ENCODE measurements at places on chromosomes 7 and 10.

GRCh38 chr7:32088451-32088881, 18.3 kb upstream of the PDE1C start:
- no peak for DNase-seq

- no peak for DNase-seq
Measured at GRCh38 chr10:111830359-111830758, 353.2 kb downstream of the GPAM start.

DNA sequence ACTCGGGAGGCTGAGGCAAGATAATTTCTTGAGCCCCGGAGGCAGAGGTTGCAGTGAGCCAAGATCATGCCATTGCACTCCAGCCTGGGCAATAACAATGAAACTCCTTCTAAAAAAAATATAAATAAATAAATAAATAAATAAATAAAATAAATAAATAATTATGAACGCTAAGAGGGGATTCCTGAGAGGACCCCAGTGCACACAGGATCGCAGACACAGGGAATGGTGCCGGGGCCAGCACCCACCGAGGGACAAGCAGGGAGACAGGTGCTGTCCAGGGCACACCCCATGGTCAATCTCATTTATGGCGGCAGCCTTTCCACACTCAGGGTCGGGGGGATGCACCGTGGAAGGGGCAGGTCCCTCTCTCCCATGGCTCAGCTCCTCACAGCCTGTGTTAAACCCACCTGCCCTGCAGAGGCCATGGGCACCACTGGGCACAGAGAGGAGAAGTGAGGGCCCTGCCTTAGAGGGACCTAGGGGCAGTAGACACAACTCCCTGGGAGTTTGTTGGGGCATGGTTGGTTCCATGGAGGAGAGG, 2.2 kb upstream of the RAMP3 start:
- DNase-seq: no peak

DNA sequence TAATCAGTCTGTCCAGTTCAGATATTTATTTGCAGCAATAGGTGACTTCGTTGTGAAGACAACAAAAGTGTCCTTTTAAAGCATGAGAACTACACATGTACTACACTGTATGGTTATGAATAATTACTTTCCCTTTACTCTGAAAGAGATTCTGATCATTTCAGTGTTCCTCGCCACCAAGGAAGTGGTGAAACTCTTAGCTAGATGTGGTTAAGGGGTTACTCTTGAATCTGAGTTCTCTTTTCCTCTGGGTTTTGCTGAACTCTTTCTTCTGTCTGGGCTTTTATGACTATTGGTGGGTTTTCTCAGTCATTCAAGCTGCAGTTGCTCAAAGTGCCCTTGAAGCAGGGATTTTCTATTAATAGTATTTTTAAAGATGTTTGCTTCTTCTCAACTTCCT, 127.9 kb upstream of the SEM1 start:
- DNase-seq: no peak

- no peak for DNase-seq
Measured at GRCh38 chr10:119980956-119981750, 88.6 kb downstream of the SEC23IP start.

DNA sequence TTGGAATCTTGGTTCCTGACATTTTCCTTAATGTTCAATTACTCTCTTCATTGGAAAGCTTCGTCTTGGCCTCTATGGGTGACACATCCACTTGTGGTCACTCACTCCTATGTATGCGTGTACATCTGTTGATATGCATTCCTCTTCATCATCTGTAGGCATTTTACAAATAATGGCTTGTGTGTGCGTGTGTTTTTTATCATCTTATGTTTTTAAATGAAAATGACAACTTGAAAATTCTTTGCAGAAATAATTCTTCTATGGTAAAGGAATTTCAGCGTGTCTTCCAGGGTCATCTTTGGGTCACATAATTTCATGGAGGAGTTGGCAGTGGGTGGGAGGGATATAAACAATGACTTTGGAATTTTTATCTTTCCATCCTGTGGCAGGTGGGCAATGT, 925.1 kb downstream of the LRMDA start:
- no peak for DNase-seq

DNA sequence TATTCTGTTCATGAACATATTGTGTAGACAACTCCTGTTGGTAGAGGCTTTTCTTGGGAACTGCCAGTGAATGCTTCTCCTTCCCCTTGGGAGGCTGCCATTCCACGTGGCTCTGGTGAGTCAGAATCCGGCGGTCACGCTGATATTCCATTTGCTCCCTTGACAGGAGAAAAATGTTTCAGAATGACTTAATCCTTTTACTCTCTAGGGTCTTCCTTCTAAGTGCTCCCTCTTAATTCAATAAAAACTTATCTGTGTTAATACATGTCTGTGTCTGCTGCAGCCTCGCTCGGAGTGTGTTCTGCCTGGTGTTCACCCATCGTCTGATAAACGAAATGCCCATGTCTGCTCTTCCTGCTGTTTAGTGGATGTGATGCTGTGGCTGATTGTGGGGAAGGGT, 278.6 kb downstream of the ARHGAP12 start:
- DNase-seq: peak; percentile 82

DNA sequence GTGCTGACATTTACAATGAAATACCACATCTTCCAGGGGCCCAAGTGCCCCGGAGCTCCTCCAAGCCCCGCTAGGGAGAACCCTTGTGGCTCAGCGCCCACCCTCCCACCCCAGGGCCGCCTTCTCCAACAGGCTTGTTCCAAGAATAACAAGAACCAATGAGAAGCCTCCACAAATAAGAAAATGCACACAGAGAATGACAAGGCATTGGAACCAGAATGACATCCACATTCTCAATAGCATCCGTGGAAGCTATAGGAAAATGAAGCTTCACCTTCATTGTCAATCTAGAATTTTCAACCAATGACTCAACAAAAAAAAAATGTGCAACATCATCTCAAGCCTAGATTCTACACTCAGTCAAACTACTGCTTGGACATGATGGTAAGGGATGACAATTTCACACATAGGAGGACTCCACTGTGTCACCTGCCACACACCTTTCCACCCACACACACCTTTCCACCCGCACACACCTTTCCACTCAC, 50.4 kb upstream of the PPP2R2D start:
- DNase-seq: no peak

GRCh38 chr7:24820730-24821044, 63.4 kb upstream of the GSDME start:
- DNase-seq: no peak

GRCh38 chr10:105725007-105725406, 1083.9 kb downstream of the SORCS3 start:
- DNase-seq: no peak

GRCh38 chr10:94963901-94964300, 25.4 kb downstream of the CYP2C9 start:
- DNase-seq: no peak

- DNase-seq: no peak
Measured at GRCh38 chr10:15189133-15189885, 20.8 kb upstream of the NMT2 start.

GRCh38 chr7:120274899-120275298, 1.9 kb downstream of the KCND2 start:
- DNase-seq: no peak

GRCh38 chr10:49629431-49629881, 15.6 kb downstream of the CHAT start:
- DNase-seq: no peak

DNA sequence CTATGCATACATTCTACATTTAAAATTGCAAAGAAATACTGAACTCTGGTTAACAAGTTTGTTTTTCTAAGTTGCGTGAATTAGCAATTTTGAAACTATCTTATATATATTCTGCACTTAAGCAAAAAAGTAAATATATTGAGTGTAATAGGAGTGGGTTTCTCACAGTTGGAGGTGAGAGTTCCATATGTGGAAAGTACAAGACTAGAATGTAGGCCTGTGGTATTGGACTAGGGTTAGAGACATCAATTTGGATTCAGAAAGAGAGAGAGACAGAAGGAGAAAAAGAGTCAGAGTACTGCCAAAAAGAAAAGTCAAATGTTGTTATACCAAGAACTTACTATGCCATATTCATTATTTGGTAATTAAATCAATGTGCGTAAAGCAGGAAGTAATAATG, 47.3 kb upstream of the ITGB8 start:
- DNase-seq: no peak

DNA sequence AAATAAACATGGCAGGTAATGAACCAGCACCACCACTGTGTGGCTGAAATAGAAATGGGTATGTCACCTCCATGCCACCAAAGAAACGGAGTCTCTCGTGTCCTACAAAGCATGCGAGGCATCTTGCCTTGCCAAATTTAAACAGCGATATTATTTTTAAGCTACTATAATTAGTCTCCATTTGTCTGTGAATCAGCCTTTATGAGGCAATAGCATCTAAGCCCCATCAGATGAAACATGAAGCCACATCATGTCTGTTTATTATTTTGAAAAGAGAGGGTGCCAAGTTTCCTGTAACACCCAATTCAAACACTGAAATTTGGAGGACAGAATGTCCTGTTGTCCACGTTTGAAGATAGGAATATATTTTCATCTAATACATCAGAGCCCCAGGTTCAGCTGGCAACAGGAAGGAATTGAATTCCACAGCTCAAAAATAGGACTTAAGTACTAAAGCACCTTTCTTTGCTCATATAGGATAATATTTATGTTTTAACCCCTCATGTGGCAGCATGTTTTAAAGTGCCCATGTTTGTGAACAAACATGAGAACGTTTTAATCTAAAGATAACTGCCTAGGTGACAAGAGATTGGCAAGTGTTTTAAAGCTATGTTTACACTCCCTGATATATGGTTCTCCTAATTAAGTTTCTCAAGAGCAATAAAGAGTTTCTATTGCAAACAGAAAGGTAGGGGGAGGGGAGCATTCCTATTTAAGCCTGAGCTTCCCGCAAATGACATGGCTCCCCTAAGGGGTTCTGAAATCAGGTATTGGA, 86.8 kb downstream of the SORBS1 start:
- DNase-seq: no peak

DNA sequence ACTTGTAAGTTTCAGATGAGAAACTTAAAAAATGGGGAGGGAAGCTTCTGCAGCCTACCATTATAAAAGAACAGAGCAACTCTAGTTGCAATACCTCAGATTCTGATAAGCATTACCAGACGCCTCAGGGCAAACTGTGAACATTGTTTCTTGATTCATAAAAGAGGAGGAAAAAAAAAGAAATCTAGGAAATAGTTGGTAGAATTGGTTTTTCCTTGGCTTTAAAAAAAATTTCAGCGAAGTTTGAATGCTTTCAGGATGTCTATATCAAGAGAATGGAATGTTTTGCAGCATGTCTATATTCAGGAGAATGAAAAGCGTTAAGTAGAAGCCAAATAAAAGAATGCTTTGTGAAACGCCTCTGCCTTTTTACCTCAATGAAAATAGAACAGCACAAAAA, 17.5 kb upstream of the ANLN start:
- DNase-seq: no peak

Measured in left ventricle myocardium inferior (tissue), 1 donor.